Caco-2 (cell line): ENCODE measurements at places on chromosomes 3 and 15. TPM values are rescaled to one million over a fixed set of nuclear protein-coding genes. Genes with fewer than 3 reads are reported as not detected.

SNTN gene
- not detected in 2 replicates for total RNA-seq

CDHR4 gene
- total RNA-seq: not detected in 2 replicates

DNA sequence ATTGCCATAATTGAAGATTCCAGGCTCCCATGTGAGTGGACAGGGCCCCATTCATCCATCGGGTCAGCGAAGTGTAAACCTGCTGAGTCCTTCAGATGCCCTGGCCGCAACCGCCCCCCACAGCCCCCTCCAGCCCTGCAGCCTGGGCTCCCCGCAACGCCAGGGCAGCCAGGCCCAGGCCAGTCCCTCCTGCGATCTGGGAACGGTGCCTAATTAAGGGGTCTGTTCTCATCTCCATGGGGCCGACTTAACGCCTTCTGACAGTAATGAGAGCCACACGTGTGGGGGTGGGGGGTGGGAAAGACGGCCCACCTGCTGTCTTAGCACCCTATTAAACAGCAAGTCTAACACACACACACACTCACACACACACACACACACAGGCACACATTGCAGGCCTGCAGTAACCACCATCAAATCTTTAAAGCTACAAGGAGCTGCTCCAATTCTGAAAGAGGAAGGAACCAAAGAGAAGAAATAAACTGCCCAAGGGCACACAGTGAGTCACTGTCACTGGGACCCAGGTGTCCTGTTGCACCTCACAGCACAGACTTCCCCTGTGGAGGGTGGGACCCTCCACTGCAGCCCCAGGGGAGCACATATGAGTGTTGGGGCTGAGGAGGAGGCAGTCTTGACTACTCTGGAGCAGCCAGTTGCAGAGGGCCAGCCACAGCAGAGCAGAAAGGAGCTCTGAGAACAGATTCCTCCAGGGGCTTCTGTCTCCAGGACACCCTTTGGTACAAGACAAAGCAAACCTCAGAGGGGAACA lies 31.8 kb upstream of the HES1 start:
- no peaks in the 10 kb centered on the region for H3K27me3 ChIP-seq
- peaks cover 53% of the 10 kb centered on the region for H3K4me1 ChIP-seq
- H3K36me3 ChIP-seq: no peaks in the 10 kb centered on the region
- no peak overlapping the region for H3K4me3 ChIP-seq

DNA sequence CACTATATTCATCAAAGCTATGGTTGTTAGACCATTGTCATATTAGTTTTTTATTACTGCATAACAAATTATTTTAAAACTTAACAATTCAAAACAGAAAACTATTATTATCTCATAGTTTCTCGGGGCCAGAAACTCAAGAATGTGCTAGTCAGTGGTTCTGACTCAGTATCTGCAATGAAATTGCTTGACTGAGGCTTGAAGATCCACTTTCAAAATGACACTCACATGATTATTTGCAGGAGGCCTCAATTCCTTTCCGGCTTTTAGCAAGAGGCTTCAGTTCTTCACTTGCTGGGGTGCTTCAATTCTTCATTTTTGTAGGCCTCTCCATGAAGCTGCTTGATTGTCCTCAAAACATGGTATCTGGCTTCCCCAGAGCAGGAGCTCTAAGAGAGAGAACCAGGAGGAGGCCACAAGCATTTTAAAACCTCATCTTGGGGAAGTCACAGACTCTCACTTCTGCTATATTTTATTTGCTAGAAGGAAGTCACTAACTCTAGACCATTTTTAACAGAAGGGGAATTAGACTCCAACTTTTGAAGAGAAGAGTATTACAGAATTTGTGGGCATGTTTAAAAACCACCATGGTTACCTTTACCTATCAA lies 383.7 kb downstream of the MFSD1 start:
- DNase-seq: no peak
- no peaks in the 10 kb centered on the region for H3K36me3 ChIP-seq
- H3K27me3 ChIP-seq: no peaks in the 10 kb centered on the region
- no peak overlapping the region for H3K27ac ChIP-seq
- H3K4me3 ChIP-seq: no peak overlapping the region
- no peaks in the 10 kb centered on the region for H3K4me1 ChIP-seq

ZPLD1 gene
- total RNA-seq: not detected in 2 replicates

SPTBN5 gene
- total RNA-seq: 2.3 and 2.5 TPM in 2 replicates

GRCh38 chr3:50290161-50290641 lies 2.0 kb downstream of the IFRD2 start:
- H3K27me3 ChIP-seq: no peaks in the 10 kb centered on the region
- H3K4me3 ChIP-seq: no peak overlapping the region
- no peak for DNase-seq
- H3K36me3 ChIP-seq: peaks cover 7% of the 10 kb centered on the region
- peaks cover 7% of the 10 kb centered on the region for H3K4me1 ChIP-seq

- H3K27ac ChIP-seq: peak overlapping the region; percentile 74
- no peaks in the 10 kb centered on the region for H3K36me3 ChIP-seq
- no peak overlapping the region for H3K4me3 ChIP-seq
- peak; percentile 39 for DNase-seq
These were observed 325.0 kb downstream of the CGGBP1 start for GRCh38 chr3:87733671-87734367.

- no peaks in the 10 kb centered on the region for H3K27me3 ChIP-seq
- peak; percentile 77 for DNase-seq
- H3K27ac ChIP-seq: no peak overlapping the region
- no peak overlapping the region for H3K4me3 ChIP-seq
- H3K36me3 ChIP-seq: no peaks in the 10 kb centered on the region
These were observed 103.3 kb upstream of the PRTG start for GRCh38 chr15:55846116-55846707.

- no peaks in the 10 kb centered on the region for H3K27me3 ChIP-seq
- no peaks in the 10 kb centered on the region for H3K4me1 ChIP-seq
- DNase-seq: no peak
These were observed 29.9 kb downstream of the ACP3 start for GRCh38 chr3:132346841-132347736.

DNA sequence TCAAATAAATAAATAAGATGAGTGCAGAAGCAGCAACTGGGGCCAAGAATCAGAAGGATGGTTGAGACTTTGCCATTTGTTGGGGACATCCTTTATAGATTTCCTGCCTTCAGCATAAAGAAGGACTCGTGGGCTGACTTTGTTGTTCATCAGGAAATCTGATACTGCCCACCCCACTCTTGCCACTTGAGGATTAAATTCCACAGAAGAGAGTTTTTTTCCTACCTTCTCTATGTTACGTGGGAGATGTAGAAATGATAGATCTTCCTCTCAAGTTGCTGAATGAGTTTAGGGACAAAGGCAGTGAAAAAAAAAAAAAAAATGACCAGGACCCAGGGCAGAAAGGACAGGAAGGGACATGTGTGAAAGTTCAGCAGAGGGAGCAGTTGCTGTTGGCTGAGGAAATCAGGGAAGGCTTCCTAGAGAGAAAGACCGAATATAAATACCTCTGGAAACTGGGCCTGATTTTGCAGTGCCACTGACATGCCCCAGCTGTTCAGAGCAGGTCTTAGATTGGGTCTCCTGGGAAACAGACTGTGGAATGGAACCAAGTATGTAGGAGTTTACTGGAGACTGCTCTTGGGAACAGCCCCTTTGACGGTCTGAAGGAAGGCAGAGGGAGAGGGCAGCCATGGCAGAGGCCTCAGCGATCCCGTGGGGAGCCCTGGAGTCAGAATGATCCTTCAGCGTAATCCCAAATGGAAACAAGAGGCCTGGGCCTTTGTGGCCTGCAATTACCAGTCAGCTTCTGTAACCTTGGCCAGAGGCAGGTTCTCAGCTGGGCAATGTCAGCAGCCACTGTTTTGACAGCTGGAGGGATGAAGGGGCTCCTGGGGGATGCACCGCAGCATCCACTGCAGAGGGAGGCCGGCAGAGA lies 50.9 kb downstream of the C3orf20 start:
- no peak for DNase-seq
- H3K27me3 ChIP-seq: no peaks in the 10 kb centered on the region
- H3K4me1 ChIP-seq: no peaks in the 10 kb centered on the region

DNA sequence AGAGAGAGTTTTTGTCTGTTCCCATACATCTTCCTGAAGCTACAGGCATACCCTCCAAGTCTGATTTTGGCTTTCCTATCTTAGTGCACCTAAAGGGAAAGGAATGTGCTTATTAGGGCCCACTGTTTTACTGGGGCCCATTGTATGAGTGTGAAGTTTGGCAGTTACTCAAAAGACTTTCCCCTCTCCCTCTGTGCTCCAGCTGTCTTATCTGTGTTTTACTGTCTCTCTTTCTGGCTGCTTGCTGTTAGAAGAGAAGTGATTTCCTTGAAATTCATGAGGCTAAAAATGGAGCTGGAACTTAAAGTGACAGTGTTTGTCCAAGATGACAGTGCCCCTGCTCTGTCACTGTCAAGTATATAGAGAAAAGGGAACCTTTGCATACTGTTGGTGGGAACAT lies 436.2 kb downstream of the OCA2 start:
- DNase-seq: no peak
- no peaks in the 10 kb centered on the region for H3K4me1 ChIP-seq
- no peak overlapping the region for H3K27ac ChIP-seq

DNA sequence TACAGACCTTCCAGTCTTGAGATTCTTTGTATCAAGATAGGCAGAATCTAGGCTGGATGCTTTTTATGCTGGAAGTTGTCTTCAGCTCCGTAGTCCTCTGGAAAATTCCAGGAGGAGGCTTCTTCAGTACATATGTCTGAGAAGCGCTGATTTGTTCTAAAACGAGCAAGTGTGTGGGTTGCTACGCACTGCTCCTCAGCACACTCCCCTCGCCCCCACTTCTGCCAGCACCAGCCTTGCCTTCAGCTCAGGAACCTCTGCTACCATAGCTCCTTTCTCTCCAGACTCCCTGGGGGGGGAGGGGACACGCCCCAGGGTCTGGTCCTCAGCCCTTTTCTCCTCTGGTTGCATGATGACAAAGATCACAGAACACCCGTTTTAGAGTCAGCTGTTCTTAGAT lies 75.5 kb upstream of the TRA2B start:
- H3K27me3 ChIP-seq: no peaks in the 10 kb centered on the region
- no peaks in the 10 kb centered on the region for H3K36me3 ChIP-seq
- H3K27ac ChIP-seq: no peak overlapping the region
- no peak for DNase-seq
- no peaks in the 10 kb centered on the region for H3K4me1 ChIP-seq

MUC4 gene
- 0.21 and 0.36 TPM in 2 replicates for total RNA-seq

TNNC1 gene
- total RNA-seq: 36.1 and 40.5 TPM in 2 replicates

GRCh38 chr3:110133971-110134370 lies 796.6 kb upstream of the DPPA4 start:
- H3K27me3 ChIP-seq: no peaks in the 10 kb centered on the region
- DNase-seq: no peak
- H3K4me1 ChIP-seq: no peaks in the 10 kb centered on the region
- H3K36me3 ChIP-seq: no peaks in the 10 kb centered on the region
- H3K4me3 ChIP-seq: no peak overlapping the region

GOLGA6L4 gene
- total RNA-seq: 1.4 and 2.5 TPM in 2 replicates

DNA sequence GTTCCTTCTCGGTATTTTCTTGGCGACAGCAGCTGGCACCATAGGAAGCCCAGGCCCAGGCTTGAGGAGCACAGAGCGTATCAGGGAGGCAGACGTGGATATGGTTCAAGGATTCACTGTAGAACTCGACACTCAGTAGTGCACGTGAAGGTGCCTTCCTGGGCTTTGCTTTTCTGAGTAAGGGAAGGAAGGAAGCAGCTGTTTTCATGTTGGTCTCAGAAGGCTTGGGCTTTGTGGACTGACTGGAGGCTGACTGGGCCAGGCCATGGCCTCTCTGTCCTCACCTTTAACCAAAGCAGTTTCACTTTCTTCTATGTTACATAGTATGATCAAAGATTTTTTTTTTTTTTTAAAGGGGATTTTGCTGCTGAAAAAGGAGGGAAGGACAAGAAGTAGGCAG lies 6.9 kb upstream of the GHRL start:
- peaks cover 5% of the 10 kb centered on the region for H3K36me3 ChIP-seq
- no peak overlapping the region for H3K27ac ChIP-seq
- H3K4me3 ChIP-seq: no peak overlapping the region
- no peak for DNase-seq
- H3K27me3 ChIP-seq: no peaks in the 10 kb centered on the region

ABHD10 gene
- 37.0 and 41.8 TPM in 2 replicates for total RNA-seq

THBS1 gene
- 288 and 342 TPM in 2 replicates for total RNA-seq

GRCh38 chr3:146593776-146594175 lies 11.4 kb downstream of the PLSCR5 start:
- H3K27ac ChIP-seq: no peak overlapping the region
- no peak overlapping the region for H3K4me3 ChIP-seq

GRCh38 chr3:150887031-150887430 lies 18.2 kb downstream of the MINDY4B start:
- no peaks in the 10 kb centered on the region for H3K36me3 ChIP-seq
- no peak overlapping the region for H3K4me3 ChIP-seq
- H3K4me1 ChIP-seq: no peaks in the 10 kb centered on the region
- no peaks in the 10 kb centered on the region; the same call in 1 of the 2 replicates for H3K27me3 ChIP-seq

DNA sequence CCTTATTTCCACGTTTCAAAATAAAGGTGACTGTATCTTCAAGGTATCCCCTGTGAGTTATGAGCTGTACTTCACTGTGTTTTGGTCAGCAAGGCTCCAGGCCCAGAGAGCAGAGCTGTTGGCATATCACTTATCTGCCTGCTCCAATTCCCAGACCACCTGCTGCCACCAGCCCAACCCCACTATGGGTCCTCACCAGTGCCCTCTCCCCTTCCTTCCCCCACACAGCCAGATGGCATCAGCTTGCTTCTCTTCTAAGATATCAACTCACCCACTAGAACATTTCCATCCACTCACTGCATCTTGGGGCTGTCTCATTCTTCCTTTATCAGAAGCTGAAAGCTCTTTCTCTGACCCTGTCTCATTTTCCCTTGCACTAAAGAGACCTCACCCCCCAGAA lies 136.9 kb upstream of the EIF1B start:
- no peaks in the 10 kb centered on the region; the same call in 1 of the 2 replicates for H3K27me3 ChIP-seq
- no peak overlapping the region for H3K4me3 ChIP-seq

RNU5B-1 gene
- total RNA-seq: not detected in 2 replicates

DNA sequence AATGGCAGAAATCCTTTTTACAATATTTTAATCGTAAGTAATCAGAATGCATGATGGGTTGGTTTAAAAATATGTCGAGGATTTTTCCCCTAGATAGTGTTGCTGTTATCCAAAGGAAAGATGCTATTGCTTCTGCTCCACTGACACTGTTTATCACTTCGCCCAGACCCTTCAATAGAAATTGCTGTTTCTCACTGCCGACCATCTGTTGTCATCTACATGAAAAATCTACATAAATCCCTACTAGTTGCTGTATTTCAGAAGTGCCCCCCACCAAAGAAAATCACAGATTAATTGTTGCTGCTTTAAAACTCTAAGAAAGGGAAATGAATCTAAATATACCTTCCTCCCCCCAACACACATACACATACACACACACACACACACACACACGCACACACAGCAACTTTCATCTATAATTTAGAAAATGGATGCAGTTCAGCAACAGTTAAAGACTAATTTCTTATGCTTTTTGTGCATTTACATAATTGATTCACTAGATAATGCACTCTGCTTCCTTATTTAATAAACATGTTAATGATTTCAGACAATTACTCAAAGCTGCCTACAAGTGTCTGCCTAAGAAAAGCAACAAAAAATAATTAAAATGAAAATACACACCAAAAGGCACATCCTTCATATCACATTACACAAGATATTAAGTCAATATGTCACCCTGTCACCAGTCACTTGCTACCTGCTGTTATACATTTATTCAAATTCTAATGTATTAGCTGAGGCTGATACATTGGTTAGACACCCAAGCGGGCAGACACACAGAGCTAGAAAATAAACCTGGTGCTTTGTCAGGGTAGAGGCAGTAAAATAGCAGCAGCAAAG lies 82.8 kb downstream of the RORA start:
- no peak overlapping the region for H3K27ac ChIP-seq
- H3K4me3 ChIP-seq: no peak overlapping the region
- H3K36me3 ChIP-seq: no peaks in the 10 kb centered on the region
- H3K4me1 ChIP-seq: no peaks in the 10 kb centered on the region
- H3K27me3 ChIP-seq: no peaks in the 10 kb centered on the region

- no peaks in the 10 kb centered on the region for H3K36me3 ChIP-seq
- no peaks in the 10 kb centered on the region for H3K27me3 ChIP-seq
- H3K4me3 ChIP-seq: no peak overlapping the region
- H3K27ac ChIP-seq: no peak overlapping the region
- no peaks in the 10 kb centered on the region for H3K4me1 ChIP-seq
These were observed 921.7 kb downstream of the TBL1XR1 start for GRCh38 chr3:176275538-176275937.
